ENCODE measurements at places on chromosomes 11 and 22.

DNA sequence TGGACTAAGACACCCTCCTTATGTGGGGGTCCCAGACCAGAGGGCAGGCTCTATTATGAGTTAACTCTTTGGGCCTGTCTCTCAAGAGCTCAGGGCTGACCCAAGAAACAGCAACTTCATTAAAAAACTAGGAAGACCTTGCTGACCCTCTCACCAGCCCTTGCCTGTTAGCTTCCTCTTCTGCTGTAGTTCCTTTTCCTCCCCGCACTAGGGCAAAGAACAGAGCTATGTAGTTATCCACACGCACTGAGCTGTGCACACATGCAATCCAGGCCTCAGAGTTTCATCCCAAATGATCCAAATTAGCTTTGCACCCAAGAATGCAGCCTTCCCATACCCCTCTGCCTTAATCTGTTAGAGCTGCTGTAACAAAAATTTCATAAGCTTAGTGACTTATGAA lies 539.6 kb upstream of the CADM1 start:
- DNase-seq = no peak

DNA sequence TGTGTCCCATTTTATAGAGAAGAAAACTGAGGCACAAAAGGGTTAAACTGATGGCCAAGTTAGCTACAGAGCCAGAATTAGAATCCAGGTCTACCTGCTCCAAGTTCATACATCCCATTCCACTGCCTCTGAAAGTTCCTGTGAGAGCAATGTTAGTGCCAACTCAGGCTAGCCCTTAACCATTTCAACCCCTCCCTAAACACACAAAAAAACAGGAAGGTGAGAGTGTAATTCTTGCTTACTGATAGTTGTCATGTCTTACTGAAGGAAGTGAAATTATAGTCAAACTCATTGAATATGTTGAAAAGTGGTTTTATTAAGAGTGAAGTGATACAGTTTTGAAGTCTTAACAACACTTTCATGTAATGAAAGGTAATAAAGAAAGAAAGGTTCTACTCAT lies 2.9 kb upstream of the E2F8 start:
- DNase-seq = no peak

DNA sequence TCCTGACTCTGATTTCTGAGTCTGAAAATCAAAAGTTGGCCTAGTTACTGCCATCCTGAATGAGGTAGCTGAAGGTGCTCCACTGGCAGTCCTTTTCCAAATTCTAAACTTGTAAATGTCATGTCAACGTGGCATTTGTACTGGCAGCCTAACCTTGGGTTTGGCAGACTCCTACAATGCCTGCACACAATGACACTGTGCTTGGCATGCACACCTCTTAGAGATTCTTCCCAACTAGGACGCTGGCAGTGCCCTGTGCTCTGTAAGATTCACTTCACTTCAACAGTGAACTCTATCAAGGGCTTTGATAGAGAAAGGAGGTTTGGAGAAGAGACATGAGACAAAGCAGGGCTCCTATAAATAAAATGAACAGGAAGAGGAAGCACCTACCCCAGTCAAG lies 21.9 kb upstream of the PPP2R1B start:
- DNase-seq = no peak

- DNase-seq = no peak
These were observed 1298.7 kb upstream of the CNTN5 start for GRCh38 chr11:97722065-97722464.

- DNase-seq = no peak
These were observed 769.5 kb upstream of the ANO3 start for GRCh38 chr11:25562417-25562816.

- no peak for DNase-seq
These were observed 23.3 kb upstream of the TTC28 start for GRCh38 chr22:28702891-28703290.

GRCh38 chr11:69423611-69424385 lies 57.7 kb upstream of the LINC01488 start:
- no peak for DNase-seq

DNA sequence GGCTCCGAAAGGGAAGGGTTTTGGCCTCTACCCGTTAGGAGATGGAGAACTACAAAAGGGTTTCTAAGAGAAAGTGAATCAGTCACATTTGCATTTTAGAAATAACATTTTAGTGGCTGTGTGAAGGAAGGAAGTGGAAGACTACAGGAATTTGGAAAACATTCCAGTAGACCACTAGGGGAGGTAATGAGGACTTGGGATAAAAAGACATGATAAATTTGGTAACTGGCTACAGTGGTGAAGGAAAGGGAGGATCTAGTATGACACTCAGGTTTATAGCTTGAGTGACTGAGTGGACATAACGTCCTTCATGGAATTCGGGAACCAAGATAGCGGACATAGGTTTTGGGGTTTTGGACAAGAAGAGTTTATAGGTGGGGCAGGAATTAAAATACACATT lies 7.0 kb upstream of the RRM1 start:
- no peak for DNase-seq

- no peak for DNase-seq
These were observed 118.2 kb upstream of the KIRREL3 start for GRCh38 chr11:127118811-127119210.

DNA sequence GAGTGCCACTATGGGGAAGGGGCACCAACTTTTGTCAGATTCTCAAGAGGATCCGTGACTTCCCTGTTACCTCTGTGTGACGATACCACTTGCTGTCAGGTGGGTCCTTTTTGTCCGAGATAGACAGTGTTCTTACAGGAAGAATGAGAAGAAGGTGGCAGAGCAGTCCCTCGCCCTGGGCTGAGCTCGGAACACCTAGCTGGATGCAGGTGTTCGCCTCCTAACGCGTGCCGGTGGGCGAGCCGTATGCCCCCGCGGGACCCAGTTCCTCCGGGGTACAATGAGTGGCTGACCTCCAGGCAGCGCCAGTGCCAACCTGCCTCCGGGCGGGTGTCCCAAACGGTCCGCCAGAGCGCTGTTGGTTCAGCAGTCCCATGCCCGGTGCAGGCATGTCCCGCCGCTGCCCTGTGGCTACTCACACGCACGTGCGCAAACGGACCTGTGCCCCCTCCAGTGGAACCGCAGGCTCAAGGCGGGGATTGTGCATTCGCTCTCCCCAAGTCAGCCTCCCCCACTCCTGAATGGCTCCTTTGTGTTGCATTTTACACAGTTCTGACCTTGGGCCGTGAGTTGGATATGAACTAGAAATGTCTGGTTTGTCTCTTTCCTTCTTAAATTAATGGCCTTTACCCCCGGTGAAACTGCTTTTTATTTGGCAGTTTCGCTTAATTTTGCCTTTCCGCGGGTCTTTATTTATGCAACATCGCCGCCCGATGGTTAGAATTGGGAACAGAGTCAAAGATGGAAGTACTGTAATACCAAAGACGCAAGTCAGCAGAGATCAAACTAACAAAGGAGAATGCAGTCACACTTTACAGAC lies 1.1 kb upstream of the ABTB2 start:
- peak; percentile 61 for DNase-seq

GRCh38 chr22:38223289-38223960 lies 21.6 kb downstream of the MAFF start:
- DNase-seq = no peak

DNA sequence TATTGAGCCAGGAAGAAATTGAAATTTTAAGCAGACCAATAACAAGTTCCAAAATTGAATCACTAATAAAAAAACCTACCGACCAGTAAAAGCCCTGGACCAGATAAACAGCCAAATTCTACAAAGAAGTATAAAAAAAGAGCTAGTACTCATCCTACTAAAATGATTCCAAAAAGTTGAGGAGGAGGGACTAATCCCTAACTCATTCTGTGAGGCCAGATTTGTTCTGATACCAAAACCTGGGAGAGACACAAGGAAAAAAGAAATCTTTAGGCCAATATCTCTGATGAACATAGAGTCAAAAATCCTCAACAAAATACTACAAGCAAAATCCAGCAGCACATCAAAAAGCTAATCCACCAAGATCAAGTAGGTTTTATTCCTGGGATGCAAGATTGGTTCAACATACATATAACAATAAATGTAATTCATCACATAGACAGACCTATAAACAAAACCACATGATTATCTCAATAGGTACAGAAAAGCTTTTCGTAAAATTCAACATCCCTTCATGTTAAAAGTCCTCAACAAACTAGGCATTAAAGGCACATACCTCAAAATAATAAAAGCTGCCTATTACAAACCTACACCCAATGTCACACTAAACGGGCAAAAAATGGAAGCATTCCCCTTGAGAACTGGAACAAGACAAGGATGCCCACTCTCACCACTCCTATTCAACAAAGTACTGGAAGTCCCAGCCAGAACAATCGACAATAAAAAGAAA lies 13.1 kb downstream of the OR52A5 start:
- no peak for DNase-seq

GRCh38 chr11:5892908-5893307 lies at the start of gene OR52E5:
Gene OR52E5 (plus strand): TSS chr11:5893208. CDS start chr11:5900777, 7,569 bp downstream.
- no peak for DNase-seq

GRCh38 chr11:11424688-11425087 lies 71.6 kb upstream of the CSNK2A3 start:
- no peak for DNase-seq

- DNase-seq = no peak
These were observed 115.7 kb downstream of the WNT7B start for GRCh38 chr22:45861259-45861658.

DNA sequence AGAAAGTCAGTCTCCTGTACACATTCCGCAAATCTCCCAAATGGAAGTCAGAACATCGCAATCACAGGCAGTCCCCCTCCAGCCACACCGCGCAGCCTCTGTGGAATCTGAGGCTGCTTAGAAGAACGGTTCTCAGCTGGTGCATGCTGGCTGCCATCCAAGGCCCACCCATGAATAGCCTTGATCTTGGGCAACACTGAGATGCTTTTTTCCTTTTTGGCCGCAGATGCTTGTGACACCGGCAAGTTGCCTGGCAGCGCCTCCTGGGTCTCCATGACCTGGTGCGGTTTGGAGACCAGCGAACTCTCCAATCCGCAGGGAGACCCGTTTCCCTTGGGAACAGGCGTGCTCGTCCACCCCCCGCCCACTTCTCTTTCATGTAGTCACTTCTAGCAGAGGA lies 26.3 kb upstream of the PHF21B start:
- DNase-seq = no peak

- DNase-seq = no peak
These were observed 35.3 kb downstream of the NEU3 start for GRCh38 chr11:75024068-75024449.

DNA sequence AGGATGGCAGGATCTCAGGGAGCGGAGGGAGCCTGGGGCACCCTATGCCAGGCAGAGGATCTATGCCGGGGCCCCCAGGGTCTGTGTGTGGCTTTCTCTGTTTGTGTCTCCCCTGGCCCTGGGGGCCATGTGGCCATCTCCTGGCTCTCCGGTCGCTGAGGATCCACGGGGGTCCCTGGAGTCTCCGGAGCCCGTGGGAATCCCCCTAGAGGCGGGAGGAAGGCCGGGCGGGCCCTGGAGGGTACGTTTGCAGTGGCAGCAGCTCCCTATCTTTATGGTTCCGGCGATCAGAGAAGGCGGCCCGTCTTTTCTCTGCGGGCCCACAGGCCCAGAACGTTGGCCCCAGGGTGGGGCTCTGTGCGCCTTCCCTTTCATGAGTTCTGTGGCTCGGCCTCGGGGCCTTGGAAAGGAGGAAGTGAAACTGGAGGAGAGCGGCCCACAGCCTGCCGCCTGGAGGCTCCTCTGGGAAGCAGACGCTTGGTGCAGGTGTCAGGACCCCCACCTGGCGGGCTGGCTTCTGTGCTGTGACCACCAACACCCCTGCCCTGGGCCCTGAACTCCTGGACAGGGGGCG lies 82.1 kb downstream of the KCNQ1 start:
- DNase-seq = no peak

- no peak for DNase-seq
These were observed 28.9 kb downstream of the CARD18 start for GRCh38 chr11:105110688-105111030.

DNA sequence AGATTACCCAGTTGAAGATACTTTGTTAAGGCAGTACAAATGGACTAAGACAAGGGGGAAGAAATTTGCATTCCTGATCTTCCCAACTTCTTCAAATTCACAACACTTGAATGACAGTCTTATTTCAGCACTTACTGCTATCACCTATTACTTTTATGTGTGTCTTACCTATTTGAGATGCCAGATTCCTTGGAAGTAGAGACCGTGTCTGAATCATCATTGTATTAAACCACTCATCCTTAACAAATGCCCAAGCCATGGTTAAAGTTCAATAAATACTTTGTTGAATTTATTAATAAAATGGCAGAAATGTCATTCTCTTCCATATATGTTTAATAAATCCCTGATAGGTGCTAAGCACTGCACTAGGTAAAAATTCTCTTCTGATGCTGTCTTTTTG lies 18.3 kb downstream of the SC5D start:
- DNase-seq = no peak

GRCh38 chr22:36925388-36926290 lies 12.2 kb downstream of the CSF2RB start:
- DNase-seq = no peak

GRCh38 chr22:49595465-49596078 lies 232.1 kb downstream of the BRD1 start:
- DNase-seq = no peak

GRCh38 chr11:94840209-94840608 lies 72.1 kb downstream of the AMOTL1 start:
- no peak for DNase-seq

DNA sequence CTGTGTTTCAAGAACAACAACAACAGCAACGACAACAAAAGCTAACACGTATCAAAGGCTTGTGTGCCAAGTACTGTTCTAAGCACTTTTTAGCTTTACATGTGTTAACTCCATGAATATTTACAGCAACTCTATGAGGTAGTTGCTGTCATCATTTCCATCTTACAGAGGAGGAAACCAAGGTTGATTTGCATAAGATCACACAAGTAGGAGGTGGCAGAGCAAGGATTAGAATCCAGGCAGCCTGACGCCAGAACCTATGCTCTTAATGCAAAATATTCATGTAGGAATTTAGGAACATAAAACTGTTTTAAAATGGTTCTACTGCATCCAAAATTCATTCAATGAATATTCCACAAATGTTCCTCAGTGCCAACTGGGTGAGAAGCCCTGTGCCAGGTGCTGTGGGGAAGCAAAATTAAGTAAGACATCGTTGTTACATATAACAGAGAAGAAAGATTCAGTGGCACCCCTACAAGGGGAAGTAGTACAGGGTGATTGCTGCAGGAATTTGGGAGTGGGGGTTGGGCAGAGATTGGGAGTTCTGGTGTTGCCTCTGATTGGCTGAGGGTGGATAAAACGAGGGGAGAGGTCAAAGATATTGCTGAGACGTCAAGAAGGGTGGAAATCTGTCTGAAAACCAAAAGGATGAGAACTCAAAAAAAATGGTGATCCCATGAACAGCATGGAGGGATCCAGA lies 86.1 kb upstream of the ARHGAP20 start:
- no peak for DNase-seq

DNA sequence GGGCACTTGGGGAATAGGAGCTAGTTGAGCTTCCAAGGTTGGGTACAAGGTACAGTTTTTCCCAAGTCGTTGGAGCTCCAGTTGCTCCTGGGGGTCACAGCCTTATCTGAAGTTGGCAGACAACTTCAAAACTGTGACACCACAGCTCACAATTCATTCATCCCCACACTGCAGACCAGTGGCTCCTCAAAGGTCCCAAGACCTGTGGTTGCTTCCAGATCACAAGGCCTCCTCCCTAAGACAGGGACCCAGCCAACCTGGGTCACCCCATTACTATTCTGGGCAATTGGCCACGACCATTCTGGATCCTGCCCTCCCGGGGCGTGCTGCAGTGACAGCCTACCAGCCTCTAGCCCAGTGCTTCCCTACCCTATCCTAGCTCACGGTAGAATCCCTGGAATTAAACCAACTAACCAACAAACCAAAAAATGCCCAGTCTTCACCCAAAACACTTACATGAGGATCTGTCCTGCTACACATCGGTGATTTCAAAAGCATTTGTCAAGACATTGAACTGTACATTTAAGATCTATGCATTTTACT lies 862 bp upstream of the PDXP start:
- DNase-seq = no peak

Data from activated CD4-positive, CD25-positive, alpha-beta regulatory T cell treated with anti-CD3 and anti-CD28 coated beads, Interleukin-2, amount 50 U/mL, for 16 hours (primary cell).